ENCODE measurements at places on chromosomes 4 and X. TPM values are rescaled to one million over a fixed set of nuclear protein-coding genes. Genes with fewer than 3 reads are reported as not detected.

DNA sequence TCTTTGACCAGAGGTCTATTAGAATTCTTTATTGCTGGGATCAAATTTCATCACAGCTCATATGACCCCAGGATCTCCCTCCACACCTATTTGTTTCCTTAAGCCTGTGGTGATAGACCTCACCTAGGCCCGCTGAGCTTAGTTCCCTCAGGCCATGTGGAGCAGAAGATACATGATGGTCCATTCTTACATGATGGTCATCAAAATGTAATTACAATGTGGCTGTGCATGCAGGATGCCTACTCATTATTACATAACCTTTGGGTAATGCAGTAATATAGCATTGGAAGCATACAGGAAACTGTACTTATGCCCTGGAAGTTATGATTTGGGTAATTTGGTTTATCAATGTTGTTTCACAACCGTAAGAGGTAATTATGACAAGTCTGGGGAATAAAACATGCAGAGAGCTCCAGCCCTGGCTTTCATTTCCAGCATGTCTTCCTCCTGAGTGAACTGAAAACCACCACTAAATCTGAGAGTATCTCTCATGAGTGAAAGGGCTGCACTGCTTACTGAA, 67.0 kb upstream of the AGA start:
- no peak for DNase-seq

Gene SPRY1
- total RNA-seq, result 101 TPM

Gene GPRASP1
- total RNA-seq, result 3.0 TPM

Gene GYPA
- not detected for total RNA-seq

Gene XAGE1A
- total RNA-seq, result not detected

- DNase-seq, result no peak
Observed at GRCh38 chr4:184453365-184454160, 20.8 kb downstream of the IRF2 start.

Gene NHS
- 0.36 TPM for total RNA-seq

Gene TMEM192
- 13.5 TPM for total RNA-seq

GRCh38 chr4:86921608-86922252, 13.1 kb upstream of the AFF1 start:
- DNase-seq, result no peak

Gene LRRC66
- 1.2 TPM for total RNA-seq

Gene GNRHR
- total RNA-seq, result not detected

DNA sequence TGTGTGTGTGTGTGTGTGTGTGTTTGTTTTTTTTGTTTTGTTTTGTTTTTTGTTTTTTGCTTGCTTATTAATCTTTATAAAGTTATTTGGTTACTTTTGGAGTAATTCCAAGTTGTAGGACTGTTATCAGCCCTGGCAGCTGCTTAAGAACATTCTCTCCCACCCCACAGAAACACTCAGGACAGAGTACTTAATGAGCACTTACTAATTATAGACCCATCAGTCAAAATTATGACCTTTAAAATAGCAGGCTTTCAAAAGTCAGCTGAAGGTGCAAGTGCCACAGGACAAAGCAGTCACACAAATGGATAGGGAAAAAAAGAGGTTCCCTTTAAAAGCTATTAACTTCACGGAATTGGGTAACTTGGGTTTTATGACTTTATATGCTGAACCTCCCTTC, 69.0 kb downstream of the BEND2 start:
- no peak for DNase-seq

DNA sequence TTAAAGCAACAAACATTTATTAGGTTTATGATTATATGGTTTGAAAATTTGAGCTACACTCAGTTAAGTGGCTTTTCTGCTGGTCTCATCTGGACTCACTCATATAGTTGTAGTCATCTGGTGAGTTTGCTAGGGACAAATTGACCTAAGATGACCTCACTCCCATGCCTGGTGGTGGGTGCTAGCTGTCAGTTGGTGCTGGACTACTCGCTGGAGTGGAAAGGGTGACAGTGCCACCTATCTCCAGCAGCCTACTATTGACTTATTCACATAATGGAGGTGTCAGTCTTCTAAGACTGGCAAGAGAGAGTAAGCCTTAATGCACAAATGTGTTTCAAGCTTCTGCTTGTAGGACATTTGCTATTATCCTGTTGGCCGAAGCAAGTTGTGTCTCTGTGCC, 88.2 kb downstream of the TASL start:
- no peak for DNase-seq

DNA sequence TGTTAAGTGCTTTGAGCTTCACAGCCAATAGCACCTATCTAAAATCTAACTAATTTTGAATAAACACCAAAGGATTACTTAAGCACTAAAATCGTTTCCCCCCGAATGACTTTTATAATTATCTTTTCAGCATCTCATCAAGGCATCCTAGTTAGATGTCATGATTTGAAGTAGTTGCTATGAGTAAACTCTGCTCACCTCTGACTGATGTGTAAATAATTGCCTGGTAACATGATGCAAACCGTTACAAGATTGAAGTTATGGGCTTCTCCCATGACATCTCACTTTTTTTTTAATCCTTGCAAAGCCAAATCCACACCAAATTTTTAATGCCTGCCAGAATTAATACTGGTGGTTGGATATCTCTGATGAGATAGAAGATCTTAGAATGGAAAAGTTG, 377.1 kb downstream of the PRDM5 start:
- no peak for DNase-seq

DNA sequence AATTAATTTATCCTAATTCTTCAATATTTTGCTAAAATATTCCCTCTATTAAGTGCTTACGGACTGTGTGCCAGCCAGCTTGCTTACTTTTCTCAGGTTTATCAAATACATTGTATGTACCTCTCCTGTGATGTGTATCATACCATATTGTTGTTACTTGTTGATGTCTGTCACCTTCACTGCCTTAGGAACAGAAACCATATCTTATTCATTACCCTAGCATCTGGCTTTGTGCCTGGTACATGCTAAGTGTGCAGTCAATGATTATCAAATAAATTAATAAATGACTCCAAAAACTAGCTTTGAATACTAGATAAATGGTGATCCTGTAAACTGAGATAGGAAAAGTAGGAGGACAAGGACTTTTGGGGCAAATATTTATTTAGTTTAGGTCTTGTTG, 6.9 kb downstream of the CLCN3 start:
- DNase-seq, result no peak

Gene SOWAHD
- not detected for total RNA-seq

GRCh38 chr4:173365359-173365996, 5.3 kb upstream of the SAP30 start:
- no peak for DNase-seq

GRCh38 chr4:54169176-54169575, 59.9 kb upstream of the PDGFRA start:
- no peak for DNase-seq

GRCh38 chr4:166527500-166527899, 654.5 kb downstream of the TLL1 start:
- DNase-seq, result no peak

- DNase-seq, result no peak
Observed at GRCh38 chr4:29052266-29052665, 1667.9 kb upstream of the PCDH7 start.

- DNase-seq, result no peak
Observed at GRCh38 chr4:68985442-68985841, 33.8 kb upstream of the UGT2A3 start.

DNA sequence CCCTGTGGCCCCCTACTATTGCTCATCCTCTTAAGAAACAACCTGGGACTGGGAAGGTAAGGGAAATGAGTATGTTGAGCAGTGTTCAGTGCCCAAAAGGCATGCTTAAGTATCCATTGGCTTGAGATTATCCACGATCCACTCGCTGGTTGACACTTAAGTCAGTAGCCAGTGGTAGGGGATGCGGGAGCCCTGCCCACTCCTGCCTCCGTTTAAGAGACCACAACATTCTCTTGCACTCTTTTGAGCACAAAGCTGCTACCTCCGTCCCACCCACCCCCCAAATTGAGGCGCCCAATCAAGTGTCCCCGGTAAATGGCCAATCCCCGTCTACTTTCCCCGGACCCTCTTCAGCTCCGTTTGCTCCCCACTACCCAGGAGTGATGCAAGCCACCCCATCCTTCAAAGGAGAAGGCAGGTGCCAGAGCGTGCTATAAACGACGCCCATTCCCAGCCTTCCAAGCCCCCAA, 25.0 kb downstream of the UTP14A start:
- DNase-seq, result no peak

- DNase-seq, result no peak
Observed at GRCh38 chrX:97366237-97366636, 482.5 kb downstream of the RPA4 start.

GRCh38 chr4:76665721-76666120, 230.7 kb downstream of the SHROOM3 start:
- DNase-seq, result no peak

Gene UGT2A3
- not detected for total RNA-seq

Gene DGAT2L6
- total RNA-seq, result not detected

DNA sequence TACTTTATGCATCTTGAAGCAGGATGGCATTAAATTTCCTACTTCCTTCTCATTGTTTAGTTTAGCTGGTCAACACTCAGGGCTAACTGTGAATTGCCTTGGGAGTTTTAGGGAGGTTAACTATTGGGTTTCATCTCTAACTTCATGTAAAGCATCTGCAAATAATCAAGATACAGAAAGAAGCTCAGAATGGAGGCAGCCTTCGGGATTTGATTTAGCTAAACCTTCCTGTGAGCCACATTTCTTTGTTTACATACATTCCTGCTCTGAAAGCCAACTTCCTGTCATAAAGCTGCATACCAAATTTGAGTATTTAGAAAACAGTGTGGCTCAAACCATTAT, 131.7 kb upstream of the PCDH18 start:
- no peak for DNase-seq

- no peak for DNase-seq
Observed at GRCh38 chr4:101972791-101973190, 182.3 kb downstream of the BANK1 start.

DNA sequence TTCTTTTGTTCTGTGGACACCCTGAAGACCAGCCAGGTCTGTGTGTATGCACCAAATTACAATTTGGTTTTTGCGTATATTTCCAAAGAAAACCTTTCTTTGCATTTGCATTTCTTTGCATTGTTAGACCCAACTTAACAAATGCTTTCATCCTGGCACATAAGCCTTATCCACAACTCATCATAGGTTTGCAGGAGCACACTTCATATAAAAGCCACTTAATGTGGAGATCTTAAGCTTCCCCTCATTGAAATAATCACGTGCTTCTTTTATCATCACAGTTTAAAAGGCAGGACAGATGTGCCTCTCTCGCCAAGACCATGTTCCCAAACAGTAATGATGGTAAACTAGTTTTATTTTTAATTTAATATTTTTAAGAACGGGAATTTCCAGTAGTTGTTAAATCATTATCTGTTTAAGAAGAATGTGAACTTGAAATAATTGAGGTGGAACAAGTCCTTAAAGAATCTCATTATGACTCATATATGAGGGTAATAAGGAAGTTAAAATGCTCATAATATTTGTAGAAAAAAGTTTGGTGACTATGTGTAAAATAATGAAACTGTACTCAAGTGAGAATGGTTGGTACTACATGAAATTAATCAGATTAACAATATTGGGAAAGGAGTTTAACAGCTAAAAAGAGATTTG, 65.5 kb downstream of the GLRA3 start:
- no peak for DNase-seq

DNA sequence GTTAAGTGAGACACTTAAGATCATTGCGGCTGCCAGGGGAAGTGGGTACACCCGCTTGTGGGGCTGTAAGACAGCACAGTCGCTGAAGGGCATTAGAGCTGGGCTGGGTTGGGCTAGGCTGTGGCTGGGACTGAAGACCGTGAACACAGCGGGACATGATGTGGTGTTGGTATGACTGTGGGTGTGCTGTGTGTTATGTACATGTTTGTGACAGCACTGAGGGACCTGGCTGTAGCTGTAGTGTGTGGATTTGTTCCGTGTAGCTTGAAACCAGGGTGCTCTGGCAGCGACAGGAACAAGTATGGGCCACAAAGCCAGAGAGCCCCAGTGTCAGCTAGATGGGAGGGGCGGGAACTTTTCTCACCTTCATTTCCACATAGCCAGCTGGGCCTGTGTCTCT, 82.1 kb downstream of the NHSL2 start:
- DNase-seq, result no peak

- no peak for DNase-seq
Observed at GRCh38 chrX:72685018-72685417, 29.1 kb downstream of the PHKA1 start.

- no peak for DNase-seq
Observed at GRCh38 chr4:143251348-143251747, 66.6 kb downstream of the USP38 start.

DNA sequence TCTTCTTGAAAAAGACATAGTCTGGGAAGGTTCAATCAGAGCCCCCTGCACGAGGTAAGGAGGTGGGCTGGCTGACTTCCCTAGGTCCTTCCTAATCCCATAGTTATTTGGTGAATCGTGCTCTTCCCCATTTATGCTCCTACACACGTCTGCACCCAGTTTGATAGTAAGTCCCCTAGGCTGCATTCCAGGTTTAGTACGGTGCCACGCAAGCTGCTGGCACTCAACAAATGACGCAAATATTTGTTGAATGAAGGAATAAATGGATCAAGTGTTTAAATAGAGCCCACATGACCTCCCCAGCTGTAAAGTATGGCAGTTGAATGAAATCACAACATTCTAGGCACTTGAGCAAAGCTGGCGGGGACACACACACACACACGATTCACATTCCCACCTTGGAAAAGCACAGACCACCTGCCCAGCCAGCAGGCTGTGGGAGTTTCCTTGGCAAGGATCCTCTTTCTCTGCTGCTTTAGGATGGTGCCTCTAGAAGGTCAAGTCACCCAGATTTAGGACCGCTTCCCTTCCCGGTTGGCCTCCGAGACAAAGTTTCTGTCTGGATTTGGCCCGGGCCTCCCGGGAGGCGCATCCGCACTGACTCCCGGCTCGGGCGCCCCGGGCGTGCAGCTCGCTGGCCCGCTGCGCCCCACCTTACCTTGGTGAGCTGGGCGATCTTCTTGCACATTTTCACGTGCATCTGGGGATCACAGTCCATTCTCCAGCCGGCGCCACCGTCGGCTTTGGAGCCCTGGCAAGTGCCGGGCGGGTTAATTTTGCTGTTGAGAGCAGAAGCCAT, 721 bp downstream of the FAM184B start:
- no peak for DNase-seq

DNA sequence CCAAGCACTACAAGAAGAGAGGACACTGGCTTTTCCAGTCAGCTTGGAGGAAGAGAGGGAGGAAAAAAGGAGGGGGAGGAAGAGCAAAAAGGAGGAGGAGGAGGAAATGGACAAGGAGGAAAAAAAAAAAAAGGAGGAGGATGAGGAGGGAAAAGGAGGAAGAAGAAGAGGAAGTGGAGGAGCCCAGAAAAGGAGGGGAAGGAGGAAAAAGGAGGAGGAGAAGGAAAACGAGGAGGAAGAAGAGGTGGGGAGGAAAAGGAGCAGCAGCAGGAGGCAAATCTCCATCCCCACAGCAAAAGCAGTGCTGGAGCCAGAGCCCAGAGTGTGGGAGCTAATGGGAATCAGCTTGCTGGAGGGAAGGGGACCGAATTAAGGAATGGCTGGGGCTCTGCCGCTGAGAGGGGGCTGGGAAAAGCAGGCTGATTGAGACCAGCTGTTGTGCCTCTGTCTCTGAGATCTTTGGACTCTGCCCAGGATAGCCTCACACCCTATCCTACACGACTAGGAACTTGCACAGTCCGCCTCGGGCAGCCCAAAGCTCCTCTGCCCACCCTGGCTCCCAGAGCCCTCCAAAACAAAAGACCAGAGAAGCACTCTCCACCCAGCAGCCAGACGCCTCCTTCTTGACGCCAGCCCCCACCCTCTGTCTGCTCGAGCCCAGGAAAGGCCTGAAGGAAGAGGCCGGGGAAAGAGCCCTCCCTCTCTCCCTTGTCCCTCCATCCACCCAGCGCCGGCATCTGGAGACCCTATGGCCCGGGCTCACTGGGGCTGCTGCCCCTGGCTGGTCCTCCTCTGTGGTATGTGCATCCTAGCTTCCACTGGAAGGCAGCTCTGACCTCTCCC, at the start of gene XPNPEP2:
Gene XPNPEP2 (plus strand): TSS at position 514 of the 843 bp plus-strand sequence. CDS start 235 bp downstream, at position 749.
- DNase-seq, result no peak

Gene CLGN
- total RNA-seq, result 0.39 TPM
